ENCODE measurements at places on chromosomes 2 and 18.

- no peak for DNase-seq
These were observed 229.0 kb downstream of the MGAT5 start for GRCh38 chr2:134482766-134483340.

DNA sequence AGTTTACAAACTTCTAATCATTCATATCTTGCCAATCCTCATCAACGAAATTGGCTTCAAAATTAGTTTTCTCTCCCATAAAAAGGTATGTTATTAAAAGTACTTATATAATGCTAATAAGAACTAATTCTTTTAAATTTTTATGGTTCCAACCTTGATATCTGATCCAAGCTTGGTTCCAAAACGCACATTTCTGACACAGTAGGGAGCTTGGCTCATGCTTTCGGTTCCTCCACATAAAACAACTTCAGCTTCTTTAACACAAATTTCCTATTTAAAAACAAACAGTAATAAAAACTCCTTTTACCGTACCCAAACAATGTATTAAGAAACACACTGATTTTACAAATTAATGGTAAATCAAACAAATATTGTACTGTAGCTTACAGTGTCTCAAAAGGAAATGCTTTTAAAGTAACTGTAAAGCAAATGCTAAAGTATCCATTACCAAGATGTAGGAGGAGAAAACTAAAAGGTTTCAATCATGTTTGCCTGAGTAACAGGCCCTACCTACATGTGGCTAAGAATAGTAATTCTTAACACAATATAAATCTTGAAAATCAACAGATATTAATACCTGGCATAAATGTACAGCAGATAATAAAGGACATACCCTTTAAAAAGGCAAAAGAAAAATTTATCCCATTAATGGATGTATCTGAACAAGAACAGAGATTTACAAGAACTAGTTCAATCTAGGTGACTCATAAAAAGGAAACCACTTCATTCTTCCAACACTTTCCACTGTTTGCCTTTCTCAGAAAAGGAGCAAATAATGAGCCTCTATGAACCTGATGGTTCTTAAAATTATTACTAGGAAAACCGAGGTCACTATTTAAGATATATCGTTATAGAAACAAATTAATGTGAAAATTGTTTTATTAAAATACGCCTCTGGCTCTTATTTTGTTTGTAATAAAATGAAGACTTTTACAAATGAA lies 17.5 kb downstream of the ACAA2 start:
- no peak for DNase-seq

GRCh38 chr18:58645398-58645797 lies 16.5 kb upstream of the ALPK2 start:
- DNase-seq = no peak

DNA sequence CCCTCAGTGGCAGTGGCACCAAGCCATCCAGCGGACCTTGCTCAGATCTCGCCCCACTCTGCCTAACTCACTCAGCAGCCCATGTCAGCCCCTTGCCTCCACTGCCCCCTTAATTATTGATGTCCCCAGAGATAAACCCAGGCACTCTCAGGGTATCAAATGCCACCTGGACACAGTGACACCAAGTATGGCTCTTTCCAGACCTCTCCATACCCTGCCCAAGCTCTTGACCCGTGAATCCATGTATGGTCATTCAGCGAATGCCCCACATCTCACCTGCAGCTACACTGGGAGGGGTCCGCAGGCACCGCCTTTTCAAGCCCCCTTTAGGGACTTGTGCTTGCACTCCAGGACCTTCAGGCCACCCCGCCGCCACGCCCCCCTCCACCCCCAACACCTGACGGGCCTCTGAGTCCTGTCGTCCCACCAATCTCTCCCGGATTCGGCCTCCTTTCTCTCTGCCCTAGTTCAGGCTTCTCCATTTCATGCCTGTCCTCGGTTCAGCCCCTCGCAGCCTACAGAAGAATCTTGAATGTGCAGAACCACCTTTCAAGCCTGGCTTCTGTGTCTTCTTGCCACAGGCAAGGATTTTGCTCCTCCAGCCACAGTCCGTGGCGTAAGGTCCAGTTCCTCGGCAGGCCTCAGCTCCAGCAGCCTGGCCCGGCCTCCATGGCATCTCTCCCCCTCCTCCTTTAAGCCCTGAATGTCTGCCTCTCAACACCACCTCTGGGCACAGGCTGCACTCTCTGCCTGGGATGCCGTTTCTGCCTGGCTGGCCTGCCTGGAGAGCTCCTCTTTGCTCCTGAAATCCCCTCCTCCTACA lies 54.1 kb upstream of the ODC1 start:
- DNase-seq = no peak

- DNase-seq = no peak
These were observed 828.4 kb upstream of the VRK2 start for GRCh38 chr2:57218206-57218605.

DNA sequence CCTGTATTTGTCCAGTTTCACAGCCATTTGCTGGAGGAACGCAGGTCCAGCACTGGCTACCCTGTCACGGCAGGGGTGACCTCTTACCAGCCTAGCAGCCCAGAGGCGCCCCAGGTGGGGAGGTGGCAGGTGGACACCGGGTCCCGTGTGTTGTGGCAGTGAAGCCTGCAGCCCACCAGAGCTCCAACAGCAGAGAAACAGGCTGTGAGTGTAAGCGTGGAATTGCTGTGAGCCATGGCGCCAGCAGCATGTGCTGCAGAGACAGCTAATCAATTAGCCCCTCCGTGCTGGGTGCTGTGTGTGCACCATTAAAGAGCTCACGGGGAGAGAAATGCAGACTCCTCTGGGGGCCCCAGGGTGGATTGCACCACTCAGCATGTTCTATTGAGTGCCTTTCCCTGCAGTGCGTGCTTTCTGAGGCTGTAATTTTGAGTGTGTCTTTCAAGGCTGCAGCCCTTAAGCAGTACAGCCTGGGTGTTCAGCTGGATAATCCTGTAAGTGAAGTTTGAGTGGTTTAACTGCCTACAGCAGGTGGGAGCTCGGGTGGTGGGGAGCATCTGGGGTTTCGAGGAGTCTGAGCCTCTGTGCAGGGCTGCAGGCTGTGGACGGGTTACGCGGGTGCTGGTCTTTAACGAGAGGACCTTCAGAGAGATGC lies 15.9 kb downstream of the RTP5 start:
- no peak for DNase-seq

DNA sequence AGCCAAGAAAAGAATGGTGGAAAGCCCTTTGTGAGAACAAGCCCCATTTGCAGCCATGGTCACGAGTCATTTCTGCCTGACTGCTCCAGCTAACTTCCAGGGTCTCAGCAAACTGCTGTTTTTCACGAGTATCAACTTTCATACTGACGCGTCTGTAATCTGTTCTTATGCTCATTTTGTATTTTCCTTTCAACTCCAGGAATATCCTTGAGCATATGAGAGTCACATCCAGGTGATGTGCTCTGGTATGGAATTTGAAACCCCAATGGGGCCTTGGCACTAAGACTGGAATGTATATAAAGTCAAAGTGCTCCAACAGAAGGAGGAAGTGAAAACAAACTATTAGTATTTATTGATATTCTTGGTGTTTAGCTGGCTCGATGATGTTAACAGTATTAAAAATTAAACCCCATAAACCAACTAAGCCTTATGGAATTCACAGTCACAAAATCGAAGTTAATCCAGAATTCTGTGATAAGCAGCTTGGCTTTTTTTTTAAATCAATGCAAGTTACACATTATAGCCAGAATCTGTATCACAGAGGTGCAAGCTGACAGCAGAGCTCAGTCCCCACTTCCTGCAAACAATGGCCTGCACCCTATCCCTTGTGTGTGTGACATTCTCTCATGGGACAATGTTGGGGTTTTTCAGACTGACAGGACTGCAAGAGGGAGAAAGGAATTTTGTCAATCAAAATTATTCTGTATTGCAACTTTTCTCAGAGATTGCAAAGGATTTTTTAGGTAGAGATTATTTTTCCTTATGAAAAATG lies 26.1 kb downstream of the SLC14A1 start:
- no peak for DNase-seq
